ENCODE measurements at places on chromosomes 11 and 22. TPM values are rescaled to one million over a fixed set of nuclear protein-coding genes. Genes with fewer than 3 reads are reported as not detected.

- H3K4me3 ChIP-seq = no peak overlapping the region
- no peaks in the 10 kb centered on the region for H3K36me3 ChIP-seq
- no peaks in the 10 kb centered on the region for H3K27me3 ChIP-seq
- no peaks in the 10 kb centered on the region for H3K4me1 ChIP-seq
- H3K27ac ChIP-seq = no peak overlapping the region
Observed at GRCh38 chr11:47649276-47649675, 6.9 kb upstream of the MTCH2 start.

Gene APOBEC3G
- total RNA-seq = 48.5 TPM

Gene SCN2B
- total RNA-seq = 0.05 TPM

Gene TBX1
- total RNA-seq = 0.09 TPM

DNA sequence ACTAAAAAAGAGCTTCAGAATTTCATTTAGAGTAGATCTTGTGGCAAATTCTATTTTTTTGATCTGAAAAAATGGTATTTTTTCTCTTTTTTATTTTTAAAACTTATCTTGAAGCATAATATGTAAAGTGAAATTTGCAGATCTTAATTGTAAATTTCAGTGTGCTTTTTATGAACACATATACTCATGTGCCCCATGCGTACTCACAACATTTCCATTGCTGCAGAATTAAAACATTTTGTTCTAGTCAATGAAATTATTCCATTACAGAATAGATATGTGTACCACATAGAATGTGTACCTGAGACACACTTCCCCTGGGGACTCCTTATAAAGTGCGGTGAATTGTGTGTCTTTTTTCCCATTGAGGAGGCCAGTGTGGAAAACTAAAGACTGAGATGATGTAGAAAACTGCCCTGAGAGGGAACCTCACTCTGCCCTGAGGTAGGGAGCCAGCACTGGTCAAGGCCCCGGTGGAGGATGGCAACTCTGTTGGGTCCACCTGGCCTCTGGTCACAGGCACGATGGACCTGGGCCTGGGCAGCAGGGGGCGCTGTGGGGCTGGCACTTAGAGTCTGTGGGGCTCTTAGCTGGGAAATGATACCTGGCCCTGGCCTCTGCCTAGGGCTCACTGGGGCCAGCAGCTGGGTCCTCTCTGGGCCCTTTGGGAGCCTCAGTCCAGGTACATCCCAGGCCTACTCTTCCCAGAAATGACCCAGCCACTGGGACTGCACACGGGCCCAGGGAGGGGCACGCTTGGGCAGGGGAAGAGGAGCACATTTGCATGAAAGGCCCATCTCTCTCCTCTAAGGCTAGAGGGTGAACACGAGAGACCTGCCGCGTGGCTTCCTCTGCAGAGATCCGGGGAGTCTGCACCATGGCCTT is 77.9 kb upstream of the TOP3B start:
- peak; percentile 89 for DNase-seq
- H3K4me3 ChIP-seq = no peak overlapping the region
- H3K36me3 ChIP-seq = no peaks in the 10 kb centered on the region
- H3K27ac ChIP-seq = no peak overlapping the region
- H3K4me1 ChIP-seq = no peaks in the 10 kb centered on the region
- H3K27me3 ChIP-seq = peaks cover 28% of the 10 kb centered on the region

GRCh38 chr22:24244144-24244787 is 616 bp downstream of the GGT5 start:
- no peak for DNase-seq
- H3K4me3 ChIP-seq = peak overlapping the region; percentile 1
- H3K27me3 ChIP-seq = no peaks in the 10 kb centered on the region
- peaks cover 34% of the 10 kb centered on the region for H3K4me1 ChIP-seq
- H3K27ac ChIP-seq = peak overlapping the region; percentile 17
- H3K36me3 ChIP-seq = no peaks in the 10 kb centered on the region

DNA sequence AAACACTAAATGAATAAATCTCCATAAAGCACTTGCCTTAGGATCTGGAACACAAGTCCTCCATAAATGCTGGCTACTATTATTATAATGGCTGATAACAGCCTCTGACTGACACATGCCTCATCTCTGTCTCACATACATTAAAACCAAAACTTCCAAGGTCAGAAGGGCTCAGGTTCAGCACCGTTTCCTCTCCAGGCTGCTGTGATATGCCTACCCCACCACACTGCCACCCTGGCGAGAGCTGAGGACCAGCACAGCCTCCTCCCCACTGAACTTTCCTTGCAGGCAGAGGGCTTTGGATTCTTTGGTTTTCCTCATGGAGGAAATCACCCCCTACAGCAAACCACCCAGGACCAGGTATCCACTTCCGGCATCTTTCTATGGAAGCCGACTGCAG is 112.8 kb downstream of the ABTB2 start:
- DNase-seq = peak; percentile 65
- peak overlapping the region; percentile 16 for H3K27ac ChIP-seq
- no peaks in the 10 kb centered on the region for H3K36me3 ChIP-seq
- peaks cover 85% of the 10 kb centered on the region for H3K4me1 ChIP-seq

- DNase-seq = no peak
- no peaks in the 10 kb centered on the region for H3K27me3 ChIP-seq
- no peaks in the 10 kb centered on the region for H3K4me1 ChIP-seq
- no peaks in the 10 kb centered on the region for H3K36me3 ChIP-seq
- H3K4me3 ChIP-seq = no peak overlapping the region
Observed at GRCh38 chr22:49108636-49109315, 718.9 kb downstream of the BRD1 start.

Data from activated CD4-positive, alpha-beta T cell treated with anti-CD3 and anti-CD28 coated beads, Interleukin-2, amount 10 ng/mL, durations not matched to agents 24 days and 14 days (primary cell).